ENCODE measurements at places on chromosomes 2 and 18.

DNA sequence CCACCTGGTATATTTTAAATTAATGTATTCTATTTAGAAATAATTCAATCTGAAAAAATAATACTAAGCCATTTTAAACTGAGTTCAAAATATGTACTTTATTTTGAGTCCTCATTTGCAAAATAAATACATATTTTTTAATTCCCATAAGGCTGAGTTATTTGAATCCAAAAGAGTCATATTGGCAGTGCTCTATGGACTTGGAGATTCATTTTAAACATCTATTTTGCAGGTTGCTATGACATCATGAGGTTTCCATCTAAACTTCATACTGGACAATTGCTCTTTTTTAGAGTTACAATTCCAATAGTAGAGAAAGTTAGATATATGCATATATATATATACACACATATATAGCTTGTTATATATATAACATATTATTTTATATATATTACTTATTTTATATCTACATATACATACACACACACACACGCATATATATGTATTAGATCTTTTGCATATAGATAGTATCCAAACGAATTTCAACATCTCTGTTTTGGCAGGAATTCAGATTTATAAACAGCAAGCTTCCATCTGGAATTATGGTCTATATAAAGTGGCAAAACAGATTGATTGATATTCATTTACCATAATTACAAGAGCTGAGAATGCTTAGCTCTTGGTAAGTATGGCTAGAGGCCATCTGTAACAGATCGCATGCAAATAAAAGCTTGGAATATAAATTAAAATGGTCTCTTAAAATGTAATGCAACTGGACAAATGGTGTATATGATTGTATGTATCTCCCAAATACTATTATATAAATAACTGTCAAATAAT, 34.9 kb downstream of the NOL4 start:
- DNase-seq, result no peak

DNA sequence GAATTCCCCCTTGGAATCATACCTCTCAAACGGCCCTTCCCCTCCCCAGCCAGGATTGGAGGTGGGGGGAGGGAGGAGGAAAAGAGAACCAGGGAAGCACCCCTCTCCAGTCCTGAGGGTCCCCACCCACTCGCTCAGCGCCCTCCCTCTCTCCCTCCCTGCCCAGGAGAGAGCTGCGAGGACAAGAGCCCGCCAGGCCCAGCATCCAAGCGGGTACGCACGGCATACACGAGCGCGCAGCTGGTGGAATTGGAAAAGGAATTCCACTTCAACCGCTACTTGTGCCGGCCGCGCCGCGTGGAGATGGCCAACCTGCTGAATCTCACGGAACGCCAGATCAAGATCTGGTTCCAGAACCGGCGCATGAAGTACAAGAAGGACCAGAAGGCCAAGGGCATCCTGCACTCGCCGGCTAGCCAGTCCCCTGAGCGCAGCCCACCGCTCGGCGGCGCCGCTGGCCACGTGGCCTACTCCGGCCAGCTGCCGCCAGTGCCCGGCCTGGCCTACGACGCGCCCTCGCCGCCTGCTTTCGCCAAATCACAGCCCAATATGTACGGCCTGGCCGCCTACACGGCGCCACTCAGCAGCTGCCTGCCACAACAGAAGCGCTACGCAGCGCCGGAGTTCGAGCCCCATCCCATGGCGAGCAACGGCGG, 14.4 kb downstream of the HOXD3 start:
- DNase-seq, result no peak

GRCh38 chr18:6879508-6880195, 150.1 kb downstream of the ARHGAP28 start:
- DNase-seq, result no peak

- no peak for DNase-seq
Observed at GRCh38 chr18:48790869-48791635, 159.7 kb downstream of the SMAD7 start.

DNA sequence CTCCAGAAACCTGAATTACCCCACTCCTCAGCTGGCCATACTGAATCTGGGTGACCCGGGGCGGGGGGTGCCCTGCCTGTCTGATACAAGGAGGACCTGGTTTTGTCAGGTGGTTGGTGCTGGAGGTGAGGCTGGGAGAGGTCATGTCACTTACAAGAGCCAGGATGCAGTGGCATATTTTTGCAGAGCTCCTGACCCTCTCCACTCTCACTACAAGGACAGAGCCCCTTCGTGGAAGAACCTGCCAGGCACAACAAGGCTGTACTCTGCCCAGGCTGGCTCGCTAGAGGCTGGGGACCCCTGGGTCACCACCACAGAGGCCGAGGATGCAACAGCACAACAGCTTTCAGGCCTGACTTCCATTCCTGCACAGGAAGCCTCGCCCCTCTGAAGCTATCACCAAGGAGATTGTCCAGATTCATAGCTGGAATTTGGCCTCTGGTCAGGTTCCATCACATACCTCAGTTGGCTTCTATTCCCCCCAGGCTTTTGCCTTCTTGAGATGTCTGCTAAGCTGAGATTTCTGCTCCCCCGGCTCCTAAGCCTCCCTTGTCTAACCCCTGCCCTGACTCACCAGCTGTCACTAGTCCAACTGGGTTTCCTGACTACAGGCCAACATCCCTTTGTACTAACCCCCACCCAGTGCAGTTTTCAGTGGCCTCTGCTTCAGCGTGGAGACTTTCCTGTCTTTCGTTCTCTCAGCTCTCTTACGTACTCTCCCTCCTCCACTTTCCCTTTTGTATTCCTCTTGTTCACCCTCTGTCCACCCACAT, 132.5 kb upstream of the EPAS1 start:
- peak; percentile 24 for DNase-seq

- no peak for DNase-seq
Observed at GRCh38 chr2:9166579-9167377, 39.8 kb upstream of the ASAP2 start.

DNA sequence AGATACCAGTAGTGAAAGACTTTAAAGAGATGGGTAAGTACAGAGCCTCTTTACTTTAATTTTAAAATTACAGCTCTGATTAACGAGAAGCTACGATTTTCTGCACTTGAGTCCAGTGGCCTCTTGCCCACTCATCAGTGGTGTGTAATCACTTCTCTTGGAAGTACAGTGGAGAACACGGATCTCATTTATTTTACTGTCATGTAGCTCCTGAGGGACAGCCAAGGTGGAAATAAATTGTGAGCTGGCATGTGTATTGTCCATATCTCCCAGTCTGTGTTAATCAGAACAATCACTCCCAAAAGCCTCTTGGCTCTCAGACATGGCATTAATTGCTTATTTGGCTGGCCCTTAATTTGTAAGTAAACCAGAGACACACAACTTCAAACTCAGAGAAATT, 69.4 kb downstream of the LOXHD1 start:
- no peak for DNase-seq

DNA sequence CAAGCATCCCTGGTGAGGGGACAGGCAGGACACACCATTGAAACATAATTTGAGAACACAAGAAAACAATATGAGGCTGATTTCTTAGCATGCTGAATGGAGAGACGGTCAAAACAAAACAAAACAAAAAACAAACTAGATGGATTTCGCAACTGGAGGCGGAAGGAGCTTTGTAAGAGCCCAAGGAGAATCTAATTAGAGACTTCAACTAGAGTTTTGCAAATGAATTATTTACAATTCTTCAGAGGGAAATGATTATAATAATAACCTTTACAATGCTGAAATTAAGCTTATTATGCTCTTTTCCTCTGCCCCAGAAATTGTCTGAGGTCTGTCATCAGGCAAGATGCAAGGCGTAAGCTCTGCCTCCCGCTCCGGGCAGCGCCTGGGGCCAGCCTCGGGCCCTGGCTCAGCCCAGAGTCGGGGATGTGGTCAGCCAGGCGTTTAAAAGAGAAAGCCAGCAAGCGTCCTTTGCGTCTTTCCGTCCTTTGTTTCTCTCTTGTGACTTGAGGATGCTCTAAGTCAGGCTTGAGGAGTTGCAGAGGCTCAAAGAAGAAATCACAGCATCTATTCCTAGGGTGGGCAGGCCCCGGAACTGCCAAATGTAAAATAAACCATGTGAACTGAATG, 139.6 kb downstream of the TWIST2 start:
- DNase-seq, result no peak

GRCh38 chr2:147660680-147661079, 184.1 kb upstream of the ACVR2A start:
- DNase-seq, result no peak

DNA sequence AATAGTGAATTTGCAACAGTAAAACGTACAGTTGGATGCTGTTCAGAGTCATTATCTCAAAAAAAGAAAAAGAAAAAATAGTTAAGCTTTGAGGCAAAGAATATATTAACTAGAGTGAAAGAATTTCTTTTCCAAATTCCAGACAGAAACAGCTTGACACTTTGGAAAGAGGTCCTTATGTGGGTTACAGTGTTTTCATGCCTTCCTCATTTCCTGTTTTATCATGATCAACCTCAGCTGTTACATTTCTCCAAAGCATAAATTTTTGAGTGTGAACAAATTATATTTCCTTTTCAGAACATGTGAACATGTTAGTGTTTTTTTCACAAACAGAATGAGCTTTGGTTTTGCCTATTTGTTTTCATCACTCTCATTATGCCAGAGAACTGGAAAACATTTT, 13.6 kb downstream of the FRZB start:
- no peak for DNase-seq

All from left renal cortex interstitium (tissue), 4 donors.